ENCODE measurements at places on chromosomes 2 and 18.

- DNase-seq = no peak
These were observed 154.0 kb downstream of the ANTXR1 start for GRCh38 chr2:69166812-69167468.

GRCh38 chr18:23966909-23967308, 47.6 kb upstream of the TTC39C start:
- DNase-seq = no peak

DNA sequence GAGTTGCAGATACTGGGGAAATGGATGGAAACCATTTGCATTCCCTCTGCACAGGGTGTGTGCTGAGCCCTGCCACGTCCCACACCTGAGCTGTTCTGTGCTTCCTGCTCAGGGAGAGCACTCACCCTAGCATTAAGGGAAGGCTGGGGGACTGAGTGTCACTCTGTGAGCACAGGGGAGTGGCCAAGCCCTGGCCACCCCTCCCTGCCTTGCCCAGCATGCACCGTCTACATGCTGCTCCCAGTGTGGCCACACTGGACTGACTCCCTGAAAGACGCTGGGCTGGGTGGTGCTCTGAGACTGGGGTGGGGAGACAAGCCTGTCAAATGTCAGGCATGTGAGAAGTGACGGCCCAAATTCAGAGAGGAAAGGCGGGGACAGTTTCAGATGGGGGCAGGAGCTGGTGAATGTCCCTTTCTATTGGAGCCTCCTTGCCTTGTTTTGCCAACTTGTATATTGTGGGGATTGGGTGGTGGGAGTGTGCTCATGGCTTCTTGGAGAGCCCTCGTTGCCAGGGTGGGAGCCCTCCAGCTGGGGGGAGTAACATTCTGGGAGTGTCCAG, 298.4 kb upstream of the HS6ST1 start:
- no peak for DNase-seq

DNA sequence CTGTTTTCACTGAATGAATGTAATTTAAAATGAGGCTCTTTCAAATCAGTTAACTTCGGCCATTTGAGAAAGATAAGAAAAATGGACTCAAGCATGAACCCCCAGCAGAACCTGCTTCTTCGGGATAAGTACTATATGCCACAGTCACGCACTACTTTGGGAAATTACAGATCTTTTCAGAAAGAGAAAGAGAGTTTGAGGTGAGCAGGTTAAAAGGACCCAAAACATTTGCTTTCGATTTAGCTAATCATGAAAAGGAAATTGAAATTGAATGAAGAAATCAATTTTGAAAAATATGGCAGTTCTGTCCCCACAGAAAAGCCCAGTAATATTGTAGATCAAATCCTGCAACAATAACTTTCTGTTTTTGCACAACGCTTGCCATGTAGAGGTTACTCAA, 156.9 kb downstream of the GRB14 start:
- DNase-seq = no peak

DNA sequence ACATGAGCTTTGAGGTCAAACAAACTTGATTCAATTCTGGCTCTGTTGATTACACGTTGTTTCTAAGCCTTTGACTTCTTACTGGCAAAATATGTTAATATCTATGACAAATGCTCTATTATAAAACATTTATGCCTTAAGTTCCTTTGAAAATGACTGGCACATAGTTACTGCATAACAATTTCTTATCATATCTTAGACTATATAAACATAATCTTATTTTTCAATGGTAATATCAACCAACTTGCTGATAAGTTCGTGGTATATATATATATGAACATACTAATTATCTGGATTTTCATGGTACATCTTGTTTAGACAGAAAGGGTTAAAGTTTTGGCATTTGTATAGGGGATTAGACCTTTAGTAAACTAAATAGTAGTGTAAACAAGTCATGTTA, 645.6 kb upstream of the ZNF804A start:
- no peak for DNase-seq

DNA sequence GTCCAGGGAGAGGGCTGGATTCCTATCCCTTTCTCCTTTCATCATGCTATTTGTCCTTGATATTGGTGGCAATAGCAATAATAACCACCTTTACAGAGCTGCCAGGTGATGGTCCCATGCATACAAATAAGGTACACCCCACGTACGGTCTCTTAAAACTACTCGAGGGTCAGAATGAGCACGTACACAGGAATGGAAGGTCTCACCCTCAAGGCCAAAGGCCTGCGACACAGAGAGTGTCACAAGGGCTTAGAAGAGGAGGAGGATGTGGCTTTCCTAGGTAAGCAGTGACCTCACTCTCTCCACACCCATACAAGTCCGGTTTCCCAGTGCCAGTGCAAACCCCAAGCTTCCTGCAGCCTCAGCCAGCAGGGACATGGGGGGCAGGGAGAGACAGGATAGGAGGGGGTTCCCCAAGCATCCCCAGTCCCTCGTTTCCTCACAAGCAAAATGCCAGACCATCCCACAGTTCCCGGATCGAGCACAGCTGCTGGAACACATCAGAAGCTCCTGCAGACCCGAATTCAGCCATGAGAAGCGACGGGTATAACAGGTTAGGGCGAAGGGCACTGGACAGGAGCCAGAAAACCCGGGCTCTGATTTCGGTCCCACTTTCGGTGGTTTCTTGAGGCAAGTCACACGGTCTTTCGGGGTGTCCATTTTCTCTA, 49.2 kb downstream of the PLB1 start:
- no peak for DNase-seq

DNA sequence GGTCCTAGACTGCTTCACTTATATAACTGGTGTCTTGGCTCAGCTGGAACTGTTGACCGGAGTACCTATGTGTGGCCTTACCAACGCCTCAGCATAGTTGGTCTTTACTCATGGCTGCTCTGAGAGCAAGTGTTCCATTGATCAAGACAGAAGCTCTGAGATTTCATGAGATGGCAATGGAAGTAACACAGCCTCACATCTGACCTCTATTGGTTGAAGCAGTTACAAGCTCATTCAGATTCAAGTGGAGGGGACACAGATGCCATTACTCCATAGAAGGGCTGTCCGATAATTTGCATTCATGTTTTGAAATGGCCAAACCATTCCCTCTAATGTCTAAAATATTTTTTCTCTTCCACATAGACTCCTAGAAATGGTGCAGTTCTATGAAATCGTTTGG, 46.4 kb upstream of the STK39 start:
- no peak for DNase-seq

DNA sequence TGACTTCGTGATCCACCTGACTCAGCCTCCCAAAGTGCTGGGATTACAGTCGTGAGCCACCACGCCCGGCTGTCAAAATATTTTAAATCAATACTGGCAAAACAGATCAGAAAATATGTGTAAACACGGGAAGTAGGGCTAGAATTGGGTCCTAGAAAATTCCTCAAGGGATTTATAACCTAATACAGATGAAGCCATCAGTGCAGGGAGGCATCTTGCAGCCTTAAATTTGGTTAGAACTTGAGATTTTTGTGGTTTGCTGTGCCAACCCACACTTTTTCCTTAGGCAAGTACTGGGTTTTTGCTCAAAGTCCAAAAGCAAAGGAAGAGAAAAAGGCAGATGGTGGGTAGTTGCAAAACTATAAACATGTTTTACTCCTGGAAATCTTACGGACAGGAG, 33.7 kb upstream of the NFE2L2 start:
- DNase-seq = no peak
